ENCODE measurements at places on chromosomes 5 and 9.

- no peak for DNase-seq
These were observed 14.8 kb downstream of the ASPN start for GRCh38 chr9:92467511-92467910.

DNA sequence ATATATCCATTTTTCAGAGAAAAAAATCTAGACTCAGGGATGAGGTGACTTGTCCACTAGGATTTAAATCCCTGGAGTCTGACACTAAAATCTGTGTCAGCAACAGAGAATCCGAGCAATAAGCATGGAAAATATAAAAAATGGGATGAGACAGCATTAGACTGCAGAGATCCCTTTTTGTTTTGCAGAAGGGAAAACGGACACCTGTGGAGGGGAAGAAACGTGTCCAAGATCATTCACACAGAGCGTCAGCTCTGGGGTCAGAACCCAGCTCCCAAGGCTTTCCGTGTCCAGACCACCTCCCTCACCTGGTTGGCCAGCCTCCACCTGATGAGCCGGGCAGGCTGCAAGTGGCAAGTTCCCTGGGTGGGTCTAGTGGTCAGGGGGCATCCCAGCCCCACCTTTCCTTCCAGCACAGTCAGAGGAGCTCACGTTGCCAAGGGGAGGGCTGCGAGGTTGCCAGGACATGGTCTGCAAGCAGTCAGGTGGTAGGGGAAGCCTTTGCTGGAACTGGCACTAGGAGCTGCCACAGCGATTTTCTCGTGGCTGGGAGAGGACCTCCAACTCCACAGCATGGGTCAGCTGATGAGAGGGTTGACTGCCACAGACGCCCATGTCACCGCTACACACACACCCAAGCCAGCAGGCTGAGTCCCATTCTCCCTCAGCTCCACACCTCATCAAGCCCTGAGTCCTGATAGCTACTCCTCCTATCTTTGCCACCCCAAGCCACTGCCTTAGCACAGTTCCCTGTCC, 65.9 kb upstream of the CPLX2 start:
- no peak for DNase-seq

- DNase-seq = peak; percentile 62
These were observed 39.5 kb upstream of the PSD2 start for GRCh38 chr5:139755892-139756671.

DNA sequence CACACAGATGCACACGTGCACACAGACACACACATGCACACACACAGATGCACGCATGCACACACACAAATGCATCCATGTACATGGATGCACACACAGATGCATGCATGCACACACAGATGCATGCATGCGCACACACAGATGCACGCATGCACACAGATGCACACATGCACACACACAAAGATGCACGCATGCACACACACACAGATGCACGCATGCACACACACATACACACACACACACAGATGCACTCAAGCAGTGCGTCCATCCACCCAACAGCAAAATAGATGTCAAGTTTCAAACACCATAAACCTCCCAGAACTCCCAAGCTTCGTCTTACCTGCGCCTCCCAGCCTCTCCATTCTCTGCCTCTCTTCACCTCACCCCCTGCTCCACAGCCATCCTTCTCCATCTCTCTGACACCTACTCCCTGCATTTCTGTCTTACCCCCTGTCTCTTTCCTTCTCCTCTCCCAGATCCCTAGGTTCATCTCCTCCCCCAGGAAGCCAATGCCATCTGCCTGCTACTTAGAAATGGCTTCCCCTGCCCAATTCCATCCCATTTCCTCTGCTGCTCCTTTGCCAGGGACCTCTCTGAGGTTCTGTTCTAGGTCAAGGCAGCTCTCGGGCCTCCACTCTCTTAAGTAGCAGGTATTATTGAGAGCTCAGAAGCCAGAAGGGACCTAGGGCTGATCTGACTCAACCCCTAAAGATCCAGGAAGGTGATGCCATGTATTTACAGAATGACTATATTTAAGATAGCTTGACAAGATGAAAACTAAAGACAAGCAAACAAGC, 297.2 kb downstream of the MED10 start:
- no peak for DNase-seq

DNA sequence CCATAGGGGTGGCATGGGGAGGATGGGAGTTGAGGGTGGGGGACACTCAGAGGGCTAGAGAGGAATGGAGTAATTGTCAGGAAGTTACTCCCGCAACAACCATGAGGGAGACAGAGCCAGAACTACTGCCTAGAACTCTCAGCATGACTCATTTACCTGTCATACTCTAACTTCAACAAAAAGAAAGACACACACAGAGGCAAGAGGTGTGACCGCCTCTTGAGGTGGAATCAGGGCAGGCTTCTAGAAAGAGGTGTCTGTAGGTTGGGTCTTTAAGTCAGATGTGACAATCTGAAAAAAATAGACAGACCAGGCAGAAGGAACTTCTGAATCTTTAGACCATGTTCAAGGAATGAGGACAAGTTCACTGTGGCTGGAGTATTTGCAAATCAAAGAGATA, 73.4 kb downstream of the GABBR2 start:
- no peak for DNase-seq

DNA sequence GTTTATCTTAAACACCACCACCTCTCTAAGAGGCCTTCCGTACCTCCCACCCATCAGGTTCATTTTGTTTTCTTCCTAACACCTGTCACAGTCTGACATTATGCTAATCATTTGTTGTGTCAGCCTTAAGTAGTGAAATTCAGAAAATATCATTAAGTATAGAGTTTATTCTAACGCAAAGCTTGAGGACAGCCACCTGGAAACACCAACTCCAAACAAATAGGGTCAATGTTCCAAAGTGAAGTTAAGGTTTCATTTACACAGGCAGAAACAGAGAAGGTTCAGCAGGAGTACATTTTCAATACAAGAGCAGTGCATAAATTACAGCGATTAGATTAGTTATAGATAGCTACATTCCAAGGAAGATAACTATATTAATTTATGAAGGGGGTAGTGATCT, 1.3 kb upstream of the SMC5 start:
- peak; percentile 11 for DNase-seq

GRCh38 chr9:25481372-25481771, 196.9 kb downstream of the TUSC1 start:
- no peak for DNase-seq

GRCh38 chr5:22835686-22836085, 17.5 kb downstream of the CDH12 start:
- no peak for DNase-seq

Measured in left kidney (tissue), 8 donors.